ENCODE measurements at places on chromosomes 11 and 22. TPM values are rescaled to one million over a fixed set of nuclear protein-coding genes. Genes with fewer than 3 reads are reported as not detected.

The SCT gene
- not detected for total RNA-seq

DNA sequence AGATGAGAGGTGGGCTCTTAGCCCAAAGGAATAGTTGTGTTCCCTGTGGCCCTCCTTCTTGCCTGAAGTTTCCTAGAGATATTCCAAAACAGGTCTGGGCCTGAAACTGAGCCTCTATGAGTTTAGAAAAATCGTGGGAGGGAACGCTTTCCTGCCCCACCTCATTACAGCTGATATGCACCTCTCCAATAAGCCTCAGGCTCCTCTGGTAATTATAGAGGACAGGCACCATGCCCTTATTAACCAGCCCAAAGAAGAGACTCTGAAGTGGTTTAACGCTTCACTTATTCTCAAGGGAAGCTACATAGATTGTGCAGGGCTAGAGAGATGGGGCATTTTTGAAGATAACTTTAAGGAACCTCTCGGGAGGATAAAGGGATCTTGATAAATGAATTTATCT lies 3.4 kb upstream of the MPZL2 start:
- DNase-seq: no peak

DNA sequence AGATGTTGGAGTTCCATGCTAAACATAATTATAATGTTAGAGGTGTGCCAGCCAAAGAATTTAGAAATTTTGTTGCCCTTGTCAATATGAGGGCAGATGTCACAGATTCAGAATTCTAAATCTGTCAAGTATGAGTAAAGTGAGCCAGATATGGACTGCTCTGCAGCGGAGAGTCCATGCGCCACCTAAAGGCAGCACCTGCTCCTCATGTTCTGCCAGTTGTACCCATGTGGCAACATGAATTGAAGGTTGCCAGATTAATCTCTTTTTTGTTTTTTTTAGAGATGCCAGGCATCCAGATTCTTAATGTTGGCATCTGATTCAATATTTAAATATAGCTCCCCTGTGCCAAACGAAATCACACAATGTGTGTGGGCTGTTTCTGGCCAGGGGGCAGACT lies 678.6 kb upstream of the ANO5 start:
- no peak for DNase-seq

The MS4A3 gene
- not detected for total RNA-seq

GRCh38 chr11:46658259-46658658 lies 40.9 kb downstream of the ATG13 start:
- no peak for DNase-seq

The GLB1L2 gene
- total RNA-seq: 4.7 TPM

DNA sequence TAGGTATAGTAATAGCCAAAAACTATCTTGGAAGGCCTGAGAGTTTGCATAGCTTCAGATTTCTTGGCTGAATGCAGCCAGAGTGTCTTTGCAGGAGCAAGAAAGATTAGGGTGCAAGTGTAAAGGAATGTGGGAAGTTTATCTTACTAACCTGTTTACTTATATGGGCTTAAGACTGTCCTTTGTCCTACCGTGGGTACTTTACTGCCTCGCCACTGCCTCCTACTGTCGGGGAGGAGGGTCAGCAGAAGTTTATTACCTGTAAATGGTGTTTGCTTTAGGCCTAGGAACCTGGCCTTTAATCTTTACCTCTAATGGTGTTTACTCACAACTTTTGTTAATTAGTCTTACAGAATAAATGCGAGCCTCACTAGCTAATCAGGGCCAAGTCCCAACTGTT lies 633.8 kb downstream of the DLG2 start:
- DNase-seq: no peak

DNA sequence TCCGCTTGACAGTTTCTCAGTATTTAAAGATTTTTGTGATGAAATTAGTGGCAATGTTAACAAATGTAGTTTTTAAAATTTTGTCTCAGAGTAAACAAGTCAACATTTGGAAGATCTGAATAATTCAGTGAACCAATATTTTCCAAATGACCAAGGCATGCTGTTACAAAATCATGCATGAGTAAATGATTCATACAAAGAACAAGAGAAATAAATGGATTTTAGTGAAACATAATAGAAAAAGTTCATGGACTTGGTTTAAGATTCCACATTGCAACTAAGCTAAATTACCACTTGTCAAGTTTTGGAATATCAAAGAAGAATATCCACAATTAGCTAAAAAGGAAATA lies 125.7 kb upstream of the SNX19 start:
- DNase-seq: no peak

DNA sequence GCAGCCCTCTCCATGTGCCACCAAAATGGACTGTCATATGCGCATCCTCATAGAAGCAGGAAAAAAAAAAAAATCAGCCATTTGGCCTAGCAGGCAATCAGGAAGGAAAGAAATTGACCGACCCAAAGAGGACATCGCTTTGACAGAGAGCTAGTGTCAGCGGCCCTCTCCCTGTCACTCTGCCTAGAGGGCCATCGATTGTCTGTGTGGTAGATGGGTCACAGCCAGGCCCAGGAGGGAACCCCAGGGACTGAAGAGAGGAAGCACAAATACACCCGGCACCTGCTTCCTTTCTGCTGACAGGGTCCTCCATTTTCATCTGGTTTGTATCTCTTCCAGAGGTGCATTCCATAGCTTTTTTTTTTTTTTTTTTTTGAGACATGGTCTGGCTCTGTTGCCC lies 21.8 kb downstream of the VPS37C start:
- DNase-seq: no peak

The IL17REL gene
- not detected for total RNA-seq

DNA sequence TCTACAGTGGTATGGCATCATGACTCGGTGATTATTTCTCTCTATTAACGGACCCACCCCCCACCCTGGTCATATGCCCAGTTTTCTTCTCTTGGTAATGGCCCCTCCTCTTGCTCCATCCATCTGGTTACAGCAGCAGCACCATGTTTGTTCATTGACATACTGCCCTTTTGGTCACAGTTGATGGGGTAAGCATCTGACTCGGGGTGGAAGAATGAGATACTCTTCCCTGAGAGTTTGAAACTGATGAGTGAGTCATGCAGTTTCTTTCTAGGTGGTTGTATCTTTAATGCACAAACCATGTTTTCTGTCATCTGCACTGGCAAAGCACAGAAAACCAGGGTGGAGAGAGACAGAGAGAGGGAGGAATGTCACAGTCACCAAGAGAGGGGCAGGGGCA lies 126.0 kb downstream of the SYN3 start:
- DNase-seq: no peak

The CHST1 gene
- total RNA-seq: 0.14 TPM

DNA sequence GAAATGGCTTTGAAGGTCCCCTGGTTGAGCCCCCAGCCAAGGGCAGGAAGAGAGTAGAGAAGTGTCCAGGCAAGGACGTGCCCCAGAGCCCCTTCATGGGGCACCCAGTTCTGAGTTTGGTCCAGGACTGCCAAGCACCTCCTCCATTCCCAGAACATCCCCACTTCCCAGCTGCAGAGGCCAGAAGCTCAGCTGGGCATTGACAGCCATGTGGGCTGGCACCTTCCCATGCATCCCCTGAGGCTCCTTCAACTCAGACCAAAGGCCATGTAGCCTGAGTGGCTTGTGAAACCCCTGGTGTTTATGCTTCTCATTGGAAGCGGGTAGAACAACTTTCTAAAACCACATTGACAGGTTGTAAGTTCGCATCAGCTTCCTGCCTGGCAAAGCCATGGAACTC lies 789.6 kb downstream of the TBC1D22A start:
- no peak for DNase-seq

DNA sequence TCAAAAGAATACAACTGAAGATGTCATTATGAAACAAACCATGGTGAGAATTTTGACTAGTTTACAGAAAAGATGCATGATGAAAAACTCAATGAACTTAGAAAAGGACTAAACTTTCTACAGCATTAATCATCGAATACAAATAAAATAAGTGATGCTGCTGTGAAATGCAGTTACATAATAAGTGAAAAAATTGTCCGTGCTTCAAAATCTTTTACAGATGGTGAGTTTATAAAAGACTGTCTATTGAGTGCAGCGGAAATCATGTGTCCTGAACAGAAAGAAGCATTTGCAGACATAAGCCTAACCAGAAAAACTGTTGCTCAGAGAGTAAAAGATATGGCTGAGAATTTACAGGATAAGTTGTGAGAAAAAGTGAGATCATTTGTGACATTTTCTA lies 33.8 kb downstream of the NEAT1 start:
- DNase-seq: no peak

- no peak for DNase-seq
Measured at GRCh38 chr11:1766719-1767398, 3.1 kb upstream of the CTSD start.

GRCh38 chr22:48800036-48800885 lies 1027.4 kb downstream of the BRD1 start:
- no peak for DNase-seq

GRCh38 chr11:108838792-108839105 lies 173.9 kb downstream of the DDX10 start:
- DNase-seq: no peak

- DNase-seq: no peak
Measured at GRCh38 chr11:62719302-62719978, 7.8 kb downstream of the HNRNPUL2 start.
